ENCODE measurements at places on chromosomes 7 and 10.

GRCh38 chr7:1667566-1668395 lies 2.3 kb upstream of the ELFN1 start:
- no peak for DNase-seq

DNA sequence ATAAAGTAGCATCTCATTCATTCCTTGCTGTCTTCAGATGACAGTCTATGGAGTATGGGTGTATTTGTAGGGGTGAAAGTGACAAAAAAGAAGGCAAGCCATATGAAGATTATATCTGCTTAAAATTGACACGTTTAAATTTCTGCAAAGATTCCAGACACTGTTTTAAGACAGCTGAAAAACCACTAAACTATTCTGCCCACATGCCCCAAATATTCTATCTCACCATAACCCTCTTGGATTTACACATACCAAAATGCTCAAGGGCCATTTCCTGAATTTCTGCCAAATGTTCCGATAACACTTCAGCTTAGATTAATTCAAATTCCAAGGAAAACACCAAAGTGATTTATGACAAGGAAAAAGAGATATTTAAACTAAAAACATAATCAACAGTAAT lies 99.9 kb upstream of the IL6 start:
- DNase-seq: no peak

DNA sequence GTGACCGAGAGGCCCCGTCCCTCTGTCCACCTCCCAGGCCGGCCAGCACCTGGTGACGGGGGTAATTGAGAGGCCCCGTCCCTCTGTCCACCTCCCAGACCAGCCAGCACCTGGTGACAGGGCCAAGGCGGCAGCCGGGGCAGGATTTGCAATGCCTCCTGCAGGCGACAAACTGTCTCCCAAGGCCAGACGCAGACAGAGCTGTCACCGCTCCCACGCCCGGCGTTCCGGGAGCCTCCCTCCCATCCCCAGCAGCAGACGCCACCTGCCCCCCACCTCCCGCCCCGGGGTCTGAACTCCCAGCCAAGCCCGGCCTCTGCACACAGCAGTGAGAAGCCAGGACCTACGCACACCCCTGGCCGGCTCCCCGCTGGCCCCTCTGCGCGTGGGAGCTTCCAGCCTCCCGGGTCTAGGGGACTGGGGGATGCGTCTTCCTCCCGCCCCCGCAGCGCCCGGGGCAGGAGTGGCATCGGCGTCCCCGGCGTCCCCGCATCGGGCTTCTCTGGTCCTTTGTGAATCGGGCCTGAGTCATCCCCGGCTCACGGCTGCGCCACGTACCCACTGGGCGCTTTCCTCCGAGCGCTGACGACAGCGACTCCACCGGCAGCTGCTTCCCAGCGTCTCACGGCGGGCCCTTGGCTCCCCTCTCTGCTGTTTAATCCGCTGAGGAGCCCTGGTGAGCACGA lies 95.1 kb upstream of the DIP2C start:
- DNase-seq: peak; percentile 74

DNA sequence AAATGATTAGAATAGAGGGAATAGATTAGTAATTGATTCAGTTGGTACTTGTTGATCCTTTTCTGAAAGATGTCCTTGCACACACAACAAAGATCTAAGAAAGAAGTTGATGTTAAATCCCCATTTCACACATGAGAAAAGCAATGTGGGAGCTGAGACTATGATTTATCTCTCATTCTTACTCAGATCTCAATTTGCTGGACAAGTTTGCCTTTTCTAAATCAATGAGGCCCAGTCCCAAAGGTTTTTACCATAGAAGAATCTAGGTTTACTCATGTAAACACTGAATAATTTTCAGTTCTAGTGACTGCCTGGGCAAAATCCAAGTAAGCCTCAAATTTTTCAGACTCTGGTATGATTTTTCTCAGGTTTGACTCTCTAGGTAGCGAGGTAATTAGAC lies 25.5 kb upstream of the PLXNA4 start:
- DNase-seq: no peak

GRCh38 chr7:31311552-31311951 lies 29.0 kb downstream of the NEUROD6 start:
- DNase-seq: no peak

- DNase-seq: no peak
Observed at GRCh38 chr7:79398138-79398749, 55.2 kb downstream of the MAGI2 start.

GRCh38 chr10:123007558-123008354 lies 839 bp downstream of the IKZF5 start:
- DNase-seq: peak; percentile 28

- no peak for DNase-seq
Observed at GRCh38 chr7:47940088-47941013, 7.9 kb downstream of the PKD1L1 start.

GRCh38 chr10:95697429-95697828 lies 3.7 kb upstream of the TCTN3 start:
- no peak for DNase-seq

GRCh38 chr7:74029991-74030415 lies 2.0 kb downstream of the ELN start:
- DNase-seq: no peak

DNA sequence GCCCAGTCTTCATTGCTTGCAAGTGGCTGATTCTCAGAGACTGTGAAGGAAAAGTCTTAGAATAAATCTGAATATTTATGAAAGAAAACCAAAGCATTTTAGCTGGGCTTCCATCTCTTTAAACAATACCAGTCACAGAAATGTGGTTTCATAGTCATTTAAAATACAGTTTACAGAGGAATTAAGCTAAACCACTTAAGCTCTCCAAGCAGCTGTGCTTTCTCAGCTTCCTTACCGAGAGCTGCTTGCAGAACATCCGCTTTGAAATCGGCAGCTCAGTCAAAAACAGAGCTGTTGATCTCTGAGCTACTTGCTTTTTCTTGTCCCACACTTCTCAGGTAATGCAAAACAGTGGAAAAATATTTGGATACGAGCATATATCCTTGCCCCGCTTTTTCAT lies 134.5 kb downstream of the DYNC1I1 start:
- no peak for DNase-seq

DNA sequence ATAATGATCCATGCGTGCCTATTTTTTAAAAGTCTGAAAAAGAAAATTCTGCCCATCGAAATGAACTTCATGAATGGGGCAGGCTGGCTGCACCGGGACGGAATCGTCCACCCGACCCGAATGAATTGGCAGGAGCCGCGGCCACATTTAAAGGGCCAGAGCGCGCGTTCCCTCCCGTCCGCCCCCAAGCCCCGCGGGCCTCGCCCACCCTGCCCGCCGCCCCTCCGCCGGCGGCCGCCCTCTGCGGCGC lies 319 bp upstream of the GATA3 start:
- DNase-seq: no peak

DNA sequence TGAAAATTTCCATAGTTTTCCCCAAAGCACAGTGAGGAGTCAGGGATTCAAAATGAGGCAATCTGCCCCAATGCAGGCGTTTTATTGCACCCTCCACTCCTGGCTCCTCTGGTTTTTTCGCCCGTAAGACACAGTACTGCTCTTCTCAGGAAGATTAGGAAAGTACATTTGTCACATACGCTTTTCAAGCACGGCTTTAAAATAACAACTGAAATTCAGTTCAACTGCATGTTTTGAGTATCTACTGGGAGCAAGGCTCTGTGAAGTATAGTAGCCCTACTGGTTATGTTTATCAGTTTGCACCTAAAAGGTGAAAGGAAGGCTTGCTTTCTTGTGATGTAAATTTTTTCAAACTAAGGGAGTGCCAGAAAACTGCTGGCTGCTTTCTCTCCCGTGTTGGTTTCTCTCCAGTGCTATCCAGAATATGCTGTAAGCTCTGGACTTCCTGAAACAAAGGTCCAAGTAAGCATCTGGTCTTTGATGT lies 1.9 kb upstream of the SGMS1 start:
- no peak for DNase-seq

DNA sequence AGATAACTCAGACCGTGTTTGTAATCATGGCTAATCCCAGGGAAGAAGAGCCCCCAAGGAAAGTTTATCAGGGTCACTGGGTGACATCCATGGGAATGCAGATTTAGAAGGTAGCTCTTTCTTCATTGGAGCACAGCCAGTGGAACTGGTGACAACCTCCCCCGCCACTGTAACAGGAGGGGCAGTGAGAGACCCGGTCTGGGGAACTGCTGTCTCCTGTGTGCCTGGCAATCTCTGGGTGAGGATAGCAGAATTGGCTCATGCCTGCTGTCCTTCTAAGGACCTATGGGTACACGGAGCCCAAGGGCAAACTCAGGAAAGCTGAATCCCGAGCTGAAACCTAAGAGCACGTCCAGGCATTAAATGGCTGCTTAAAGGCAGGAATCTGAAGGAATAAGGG lies 341.6 kb downstream of the ABCA13 start:
- no peak for DNase-seq

Measured in activated T-cell treated with anti-CD3 and anti-CD28 coated beads for 48 hours (primary cell).